ENCODE measurements at places on chromosomes 1 and 21.

DNA sequence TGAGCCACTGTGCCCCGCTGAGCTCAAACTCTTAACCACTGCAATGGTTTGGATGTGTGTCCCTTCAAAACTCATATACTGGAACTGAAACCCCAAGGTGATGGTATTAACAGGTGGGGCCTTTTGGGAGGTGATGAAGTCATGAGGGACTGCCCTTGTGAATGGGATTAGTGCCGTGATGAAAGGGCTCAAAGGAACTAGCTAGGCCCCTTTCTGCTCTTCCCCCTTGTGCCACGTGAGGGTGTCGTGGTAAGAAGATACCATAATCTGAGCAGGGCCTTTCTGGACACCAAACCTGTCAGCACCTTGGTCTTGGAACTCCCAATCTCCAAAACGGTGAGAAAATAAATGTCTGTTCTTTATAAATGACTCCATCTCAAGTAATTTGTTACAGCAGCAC lies 45.5 kb upstream of the SPOCD1 start:
- DNase-seq, result no peak

GRCh38 chr1:232590744-232591082 lies 39.2 kb downstream of the SIPA1L2 start:
- no peak for DNase-seq

DNA sequence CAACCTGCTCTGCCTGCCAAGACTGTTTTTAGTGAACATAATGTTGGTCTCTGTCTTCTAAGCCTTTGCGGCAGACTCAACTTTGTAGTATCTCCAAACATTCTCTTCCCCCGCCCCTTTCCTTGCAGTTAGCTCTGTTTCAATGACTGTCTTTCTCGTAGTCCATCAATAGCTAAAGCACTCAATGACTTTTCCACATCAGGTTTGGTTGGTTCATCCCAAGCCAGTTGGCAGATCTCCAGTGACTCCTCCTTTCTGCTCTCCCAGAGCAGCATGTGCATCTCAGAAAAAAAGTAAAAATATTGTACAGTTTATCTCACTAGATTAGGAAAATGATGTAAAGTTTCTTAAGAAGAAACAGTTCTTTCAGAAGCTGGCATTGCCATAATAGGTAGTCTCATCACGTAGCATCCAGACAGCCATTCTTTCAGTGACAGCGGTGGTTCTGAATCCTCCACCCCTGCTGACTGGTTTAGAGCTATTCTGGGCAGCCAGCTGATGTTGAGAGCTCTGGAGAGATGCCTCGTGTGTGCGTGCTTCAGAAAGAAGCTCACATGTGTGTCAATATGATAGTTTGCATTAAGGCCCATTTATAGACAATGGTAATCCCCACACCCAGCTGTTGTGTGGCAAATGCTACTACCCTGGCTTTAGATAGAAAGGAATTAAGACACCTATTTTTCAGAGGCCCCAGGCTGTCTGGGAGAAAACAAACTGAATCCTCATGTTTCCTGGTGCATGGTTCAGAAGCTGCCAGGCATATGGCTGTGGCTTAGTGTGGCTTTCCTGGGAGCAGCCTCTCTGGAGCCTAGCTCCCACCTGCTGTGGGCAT lies 53.2 kb downstream of the CNN3 start:
- peak; percentile 30 for DNase-seq

GRCh38 chr1:58067082-58067481 lies 479.4 kb downstream of the OMA1 start:
- no peak for DNase-seq

DNA sequence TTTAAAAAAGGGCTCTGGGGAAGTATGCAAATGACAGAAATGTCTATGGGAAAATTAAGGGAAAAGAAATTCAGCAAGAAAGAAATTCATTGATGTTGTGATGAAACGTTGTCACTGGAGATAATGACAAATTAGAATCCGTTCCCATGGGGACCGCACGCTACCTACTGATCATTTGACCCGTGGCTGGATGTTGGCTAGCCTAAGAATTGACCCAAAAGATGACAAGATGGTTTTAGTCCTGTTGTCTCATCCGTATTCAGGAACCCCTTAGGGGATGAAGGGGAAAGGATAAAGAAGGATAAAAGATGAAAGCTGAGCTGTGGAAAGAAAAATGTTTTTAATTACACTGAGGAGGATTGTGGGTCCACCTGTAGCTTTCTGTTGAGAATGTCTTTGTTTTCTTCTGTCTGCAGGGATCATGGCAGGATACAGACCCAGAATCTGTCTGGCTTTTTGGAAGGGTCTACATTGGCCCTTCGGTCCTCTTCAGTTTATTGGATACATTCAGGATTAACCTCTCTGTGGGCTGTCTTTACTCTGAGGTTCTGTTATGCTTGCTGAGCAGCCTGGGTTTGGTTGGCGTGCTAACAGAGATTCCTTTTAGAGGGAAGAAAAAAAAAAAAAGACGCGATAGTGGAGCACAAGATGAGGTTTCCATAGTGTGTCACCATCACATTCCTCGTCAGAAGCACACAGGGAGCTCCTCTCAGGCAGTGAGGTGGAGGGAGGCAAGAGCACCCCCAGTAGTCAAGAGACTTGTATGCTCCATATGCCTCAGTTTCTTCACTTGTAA lies 106.2 kb downstream of the CACHD1 start:
- no peak for DNase-seq

DNA sequence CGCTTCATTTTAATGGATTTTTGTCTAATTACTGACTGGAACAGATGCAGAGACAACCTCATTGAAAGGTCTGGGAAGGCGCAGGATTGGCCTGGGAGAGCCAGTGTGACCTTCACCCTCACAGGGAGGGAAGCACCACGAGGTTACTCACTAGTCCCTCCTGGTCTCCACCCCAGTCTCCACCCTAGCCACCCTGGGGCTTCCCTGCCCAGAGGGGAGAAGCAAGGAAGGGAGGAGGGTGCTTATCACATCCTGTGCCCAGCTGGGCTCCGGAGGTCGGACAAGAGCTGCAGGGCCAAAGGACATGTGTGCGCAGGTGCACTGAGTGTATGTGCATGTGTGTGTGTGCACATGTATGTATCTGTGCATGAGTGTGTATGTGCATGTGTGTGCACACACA lies 220.1 kb upstream of the VAMP3 start:
- DNase-seq, result no peak

DNA sequence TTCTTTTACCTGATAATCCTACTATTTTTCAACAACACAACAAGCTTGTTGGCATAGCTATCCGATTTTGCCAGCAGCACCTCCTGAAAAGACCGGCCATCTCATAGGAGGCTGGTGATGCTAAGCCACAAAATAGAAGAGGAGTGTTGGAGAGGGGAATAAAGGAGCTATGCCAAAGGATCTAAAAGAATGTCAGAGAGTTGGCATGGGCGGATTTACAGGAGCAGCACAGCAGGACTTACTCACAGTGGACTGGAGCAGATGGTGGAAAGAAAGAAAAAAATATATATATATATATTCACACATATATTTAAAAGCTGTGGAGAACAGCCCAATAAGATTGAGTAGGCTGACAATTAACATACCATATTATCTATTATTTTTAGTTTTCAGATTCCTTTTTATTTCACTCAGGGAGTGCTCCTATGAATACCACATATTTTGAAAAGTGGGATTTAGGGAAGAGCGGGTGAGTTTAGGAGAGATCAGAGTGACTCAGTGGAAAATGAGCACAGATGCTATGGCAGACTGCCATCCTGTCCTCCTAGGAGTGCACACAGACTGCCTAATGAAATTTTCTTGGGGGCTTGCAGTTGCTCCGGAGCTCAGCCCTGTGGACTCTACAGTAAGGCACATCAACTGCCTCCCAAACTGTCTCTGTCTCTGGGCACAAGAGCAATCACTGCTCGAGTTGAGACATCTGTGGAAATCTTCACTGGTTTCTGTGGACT lies 394.4 kb upstream of the CHRM3 start:
- DNase-seq, result no peak

DNA sequence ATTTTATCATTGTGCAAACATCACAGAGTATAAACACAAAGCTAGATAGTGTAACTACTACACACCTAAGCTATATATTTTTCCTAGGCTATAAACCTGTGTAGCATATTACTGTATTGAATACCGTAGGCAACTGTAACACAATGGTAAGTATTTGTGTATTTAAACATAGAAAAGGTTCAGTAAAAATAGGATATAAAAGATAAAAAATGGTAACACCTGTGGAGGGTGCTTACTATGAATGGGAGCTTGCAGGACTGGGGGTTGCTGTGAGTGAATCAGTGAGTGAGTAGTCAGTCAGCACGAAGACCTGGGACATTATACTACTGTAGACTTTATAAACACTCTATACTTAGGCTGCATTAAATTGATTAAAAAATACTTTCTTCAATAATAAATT lies 4.1 kb downstream of the DTL start:
- DNase-seq, result no peak

- DNase-seq, result no peak
Observed at GRCh38 chr1:20137604-20138003, 1.5 kb upstream of the PLA2G2F start.

DNA sequence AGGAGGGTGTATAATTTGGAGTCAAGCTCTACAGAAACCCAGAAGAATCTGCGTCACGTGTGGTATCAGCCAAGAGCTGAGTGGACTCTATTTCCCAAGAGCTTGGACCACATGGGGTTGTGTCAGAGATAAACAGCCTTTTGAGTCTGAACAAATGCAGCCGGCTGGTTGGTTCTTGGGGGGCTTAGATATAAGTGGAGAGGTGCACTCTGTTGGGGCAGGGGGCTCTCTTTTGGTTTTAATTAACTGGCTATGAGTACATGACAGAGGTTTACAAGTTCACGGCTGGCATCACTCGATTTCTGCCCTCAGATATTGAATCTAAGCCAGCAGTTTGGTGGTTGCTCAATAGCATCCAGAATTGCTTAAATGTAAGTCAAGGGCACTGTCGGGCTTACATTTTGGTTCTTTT lies 501 bp upstream of the MRAP start:
- peak; percentile 38 for DNase-seq

- no peak for DNase-seq
Observed at GRCh38 chr1:224721000-224721399, 104.9 kb downstream of the CNIH3 start.

- no peak for DNase-seq
Observed at GRCh38 chr1:61013189-61013945, 69.0 kb upstream of the NFIA start.

GRCh38 chr1:154822717-154823116 lies 47.4 kb downstream of the KCNN3 start:
- no peak for DNase-seq

- peak; percentile 7 for DNase-seq
Observed at GRCh38 chr1:227775841-227776240, 39.6 kb upstream of the PRSS38 start.

DNA sequence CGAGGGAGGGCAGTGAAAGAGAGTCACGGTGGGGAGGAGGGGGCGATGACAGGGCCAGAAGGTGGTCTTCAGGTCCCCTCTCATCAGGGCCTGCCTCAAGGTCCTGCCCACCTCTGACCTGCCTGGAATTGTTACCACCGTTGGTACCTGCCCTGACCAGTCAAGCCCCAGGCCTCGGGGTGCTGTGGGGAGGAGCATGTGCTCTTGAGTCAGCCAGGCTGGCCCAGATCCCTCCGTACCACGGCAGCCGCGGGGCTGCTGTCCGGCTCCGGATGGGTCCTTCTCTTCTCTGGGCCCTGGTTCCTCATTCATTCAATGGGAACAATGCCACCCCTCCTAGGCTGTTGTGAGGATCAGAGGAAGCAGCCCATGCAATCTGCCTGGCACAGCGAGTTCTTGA lies 22.0 kb downstream of the SERINC2 start:
- DNase-seq, result no peak

- DNase-seq, result no peak
Observed at GRCh38 chr1:30764939-30765555, 7.5 kb upstream of the LAPTM5 start.

DNA sequence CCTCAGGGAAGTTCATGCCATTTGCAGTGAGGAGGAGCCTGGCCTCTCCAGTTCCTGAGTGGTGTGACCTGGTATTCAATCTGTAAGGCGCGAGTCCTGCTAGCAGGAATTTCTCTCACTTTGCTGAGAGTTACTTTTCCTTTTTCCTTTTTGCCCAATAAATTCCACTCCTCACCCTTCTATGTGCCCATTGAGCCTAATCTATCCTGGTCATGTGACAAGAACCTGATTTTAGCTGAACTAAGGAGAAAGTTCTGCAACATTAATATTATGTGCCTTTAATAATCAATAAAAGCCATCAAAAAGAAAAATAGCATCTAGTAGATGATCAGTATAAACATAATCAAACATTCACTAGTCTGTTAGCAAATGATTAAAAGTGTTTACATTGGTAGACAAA lies 136.1 kb upstream of the POGK start:
- no peak for DNase-seq

GRCh38 chr1:18201997-18202719 lies 94.6 kb downstream of the IGSF21 start:
- DNase-seq, result no peak

- DNase-seq, result no peak
Observed at GRCh38 chr1:204714861-204715511, 29.4 kb upstream of the LRRN2 start.

DNA sequence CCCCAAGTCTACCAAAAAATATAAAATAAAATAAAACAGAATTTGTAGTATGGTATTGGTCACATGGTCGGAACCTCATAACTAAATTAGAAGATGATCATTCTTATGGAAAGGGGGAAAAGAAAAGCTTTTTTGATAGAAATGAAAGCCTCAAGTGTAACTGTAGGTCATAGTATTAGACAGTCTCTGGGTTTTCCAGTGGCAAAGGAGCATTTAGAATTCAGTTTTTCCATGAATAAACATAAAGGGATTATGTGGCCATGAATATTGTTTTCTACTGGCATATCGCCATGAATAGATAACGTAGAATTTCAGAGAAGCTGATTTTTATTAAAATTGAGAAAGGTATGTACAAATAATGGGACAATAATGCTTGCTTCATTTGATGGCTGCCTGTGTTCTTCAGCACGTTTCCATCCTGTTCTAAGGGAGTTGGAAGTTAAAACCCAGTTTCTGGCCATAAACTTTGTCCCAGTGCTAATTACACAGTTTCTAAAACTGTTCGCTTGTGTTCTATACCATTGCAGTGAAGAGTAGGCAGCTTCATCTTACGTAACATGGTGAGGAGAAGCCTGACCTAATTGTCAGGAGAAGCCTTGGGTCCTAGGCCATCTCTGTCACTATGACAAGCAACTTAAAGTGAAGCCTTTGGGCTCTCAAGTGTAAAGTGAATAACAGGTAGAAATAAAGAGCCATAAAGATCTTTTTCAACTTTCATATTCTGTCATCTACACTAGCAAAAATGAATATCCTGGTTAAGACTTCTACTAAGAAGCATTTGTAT lies 70.5 kb upstream of the PGD start:
- no peak for DNase-seq

All from fibroblast of pulmonary artery (primary cell).